D721Med (cell line): ENCODE measurements at places on chromosomes 2 and 18.

- no peak for DNase-seq
These were observed 128.7 kb downstream of the PLA2R1 start for GRCh38 chr2:159933727-159934049.

GRCh38 chr18:70154591-70155194, 50.8 kb downstream of the RTTN start:
- no peak for DNase-seq

GRCh38 chr2:143736904-143737303, 607.7 kb downstream of the ARHGAP15 start:
- no peak for DNase-seq

- no peak for DNase-seq
These were observed 303.3 kb downstream of the NCKAP5 start for GRCh38 chr2:133264989-133265401.

DNA sequence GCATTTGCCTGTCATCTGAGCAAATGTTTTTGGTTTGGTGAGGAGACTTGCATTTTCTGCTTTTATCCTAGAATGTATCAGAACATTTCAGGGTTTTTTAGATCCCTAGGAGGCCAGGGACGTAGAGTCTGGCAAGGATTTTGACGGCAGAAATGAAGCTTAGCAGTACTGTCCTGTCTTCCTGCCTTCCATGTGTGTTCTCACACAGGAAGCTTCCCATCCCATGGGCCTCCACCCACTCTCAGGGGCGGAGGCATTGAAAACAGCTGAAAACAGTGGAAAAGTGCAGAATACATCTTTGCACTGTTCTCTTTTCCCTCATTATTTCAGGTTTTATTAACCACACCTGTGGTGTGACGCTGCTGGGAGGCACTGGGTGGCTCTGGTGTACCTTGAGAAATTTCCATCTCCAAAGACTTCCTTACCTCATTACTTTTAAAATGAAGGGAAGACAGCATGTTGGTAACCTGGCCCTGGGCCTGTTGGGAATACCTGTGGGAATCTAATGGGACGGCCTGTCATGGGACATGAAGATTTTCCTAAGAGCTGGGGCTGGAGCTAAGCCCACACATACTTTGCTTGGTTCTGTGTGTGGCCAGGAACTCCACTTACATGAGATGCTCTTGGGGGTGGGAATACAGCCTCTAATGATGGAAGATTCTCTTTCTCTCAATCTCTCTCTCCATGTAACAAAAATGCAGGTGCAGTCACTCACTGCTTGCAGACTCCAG, 20.5 kb downstream of the PCARE start:
- no peak for DNase-seq

DNA sequence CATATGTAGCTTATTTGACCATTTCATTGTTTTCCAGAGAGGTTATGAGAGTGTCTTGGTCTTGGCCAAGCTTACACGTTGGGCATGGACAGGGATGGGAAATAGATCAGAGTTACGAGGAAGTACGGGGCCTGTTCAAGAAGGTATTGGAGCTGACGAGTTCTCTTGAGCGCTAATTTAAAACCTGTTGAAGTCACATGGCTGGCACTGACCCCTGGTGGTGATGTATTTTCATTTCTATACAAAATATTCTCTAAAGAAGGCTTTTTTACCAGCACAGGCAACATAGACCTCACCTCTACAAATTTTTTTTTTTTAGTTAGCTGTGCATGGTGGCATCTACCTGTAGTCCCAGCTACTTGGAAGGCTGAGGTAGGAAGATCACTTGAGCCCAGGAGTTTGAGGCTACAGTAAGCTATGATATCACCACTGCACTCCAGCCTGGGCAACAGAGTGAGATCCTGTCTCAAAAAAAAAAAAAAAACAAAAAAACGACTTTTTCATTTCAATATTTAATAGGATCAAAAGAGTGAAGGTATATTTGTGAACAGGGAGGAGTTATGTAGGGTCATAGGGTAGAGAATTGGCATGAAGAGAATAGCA, 19.6 kb downstream of the UGP2 start:
- DNase-seq, result no peak

DNA sequence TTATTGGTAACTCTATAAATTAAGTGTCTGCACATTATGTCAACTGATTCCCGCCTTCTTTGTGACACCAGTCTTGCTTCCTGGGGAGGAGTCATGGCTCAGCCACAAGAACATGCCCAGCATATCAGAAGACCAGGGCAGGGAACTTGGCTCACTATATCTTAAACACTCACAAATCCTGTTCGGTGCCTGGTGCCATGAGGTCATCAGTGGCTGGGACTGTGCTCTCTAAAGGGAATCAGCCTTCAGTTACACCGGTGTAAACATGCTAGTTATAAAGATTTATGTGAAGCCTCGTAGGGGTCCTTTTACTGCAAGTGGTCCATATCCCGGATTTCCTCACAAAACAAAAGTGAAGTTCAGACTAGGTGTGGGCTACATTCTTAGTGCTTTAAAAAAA, 73.1 kb upstream of the ZNF521 start:
- DNase-seq, result no peak

DNA sequence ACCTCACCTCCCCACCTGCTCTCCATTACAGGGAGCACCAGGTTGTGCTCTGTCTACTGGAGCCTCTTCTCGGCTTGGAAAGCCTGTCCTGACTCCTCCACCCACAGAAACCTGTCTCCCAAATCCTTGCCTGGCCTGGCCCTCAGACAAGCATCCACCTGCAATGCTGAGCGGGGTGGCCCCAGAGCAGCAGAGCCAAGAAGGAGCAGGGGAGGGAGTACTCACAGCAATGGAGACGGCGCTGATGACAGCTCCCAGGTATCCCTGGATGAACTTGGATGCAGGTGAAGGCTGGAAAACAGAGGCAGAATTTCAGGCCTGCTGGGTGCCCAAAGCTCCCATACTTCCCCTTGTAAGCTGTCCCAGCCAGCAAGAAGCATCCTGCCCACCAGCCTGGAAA, 72.8 kb downstream of the SFXN5 start:
- DNase-seq, result no peak

DNA sequence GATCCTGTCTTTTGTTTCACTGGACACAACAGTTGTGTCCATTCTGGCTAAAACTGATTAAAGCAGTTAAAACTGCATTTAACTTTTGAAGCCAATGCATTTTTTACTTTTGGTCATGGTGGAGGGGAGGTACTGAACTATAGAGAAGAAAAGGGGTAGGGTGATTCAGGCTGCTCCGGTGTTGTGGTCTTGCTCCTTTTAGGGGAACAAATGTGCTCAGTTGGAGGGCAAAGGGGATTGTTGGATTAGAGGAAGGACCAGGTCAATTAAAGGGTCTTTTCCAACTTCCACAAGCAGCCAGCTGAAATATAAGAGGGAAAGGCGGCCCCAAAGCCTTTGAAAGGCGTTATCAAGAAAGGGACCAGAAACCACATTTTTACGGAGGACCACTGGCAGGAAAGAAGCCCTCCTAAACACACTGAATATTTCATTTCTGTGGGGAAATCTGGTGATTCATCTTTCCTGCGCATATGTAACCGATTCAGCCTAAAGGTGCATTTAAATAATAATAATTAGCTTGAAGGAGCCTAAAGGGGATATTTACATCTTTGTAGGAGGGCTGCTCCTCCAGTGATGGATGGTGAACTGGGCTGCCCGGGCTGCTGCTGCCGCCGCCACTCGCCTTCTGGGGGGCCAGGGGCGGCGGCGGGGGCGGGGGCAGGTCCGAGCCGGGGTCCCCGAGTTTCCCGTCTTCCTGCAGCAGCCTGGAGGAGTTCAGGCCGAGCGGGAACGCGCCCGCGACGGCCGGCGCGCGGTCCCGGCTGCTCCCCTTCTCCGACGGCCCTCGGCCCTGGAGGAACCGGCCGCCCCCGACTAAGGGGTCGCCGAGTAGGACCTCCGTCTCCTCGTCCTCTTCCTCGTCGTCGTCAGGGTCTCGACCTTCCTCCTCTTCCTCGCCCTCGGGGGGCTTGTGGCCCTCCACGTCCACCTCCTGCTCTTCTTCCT, 5.2 kb downstream of the SKOR2 start:
- no peak for DNase-seq

- DNase-seq, result no peak
These were observed 764.5 kb downstream of the TRIB2 start for GRCh38 chr2:13481201-13481600.

DNA sequence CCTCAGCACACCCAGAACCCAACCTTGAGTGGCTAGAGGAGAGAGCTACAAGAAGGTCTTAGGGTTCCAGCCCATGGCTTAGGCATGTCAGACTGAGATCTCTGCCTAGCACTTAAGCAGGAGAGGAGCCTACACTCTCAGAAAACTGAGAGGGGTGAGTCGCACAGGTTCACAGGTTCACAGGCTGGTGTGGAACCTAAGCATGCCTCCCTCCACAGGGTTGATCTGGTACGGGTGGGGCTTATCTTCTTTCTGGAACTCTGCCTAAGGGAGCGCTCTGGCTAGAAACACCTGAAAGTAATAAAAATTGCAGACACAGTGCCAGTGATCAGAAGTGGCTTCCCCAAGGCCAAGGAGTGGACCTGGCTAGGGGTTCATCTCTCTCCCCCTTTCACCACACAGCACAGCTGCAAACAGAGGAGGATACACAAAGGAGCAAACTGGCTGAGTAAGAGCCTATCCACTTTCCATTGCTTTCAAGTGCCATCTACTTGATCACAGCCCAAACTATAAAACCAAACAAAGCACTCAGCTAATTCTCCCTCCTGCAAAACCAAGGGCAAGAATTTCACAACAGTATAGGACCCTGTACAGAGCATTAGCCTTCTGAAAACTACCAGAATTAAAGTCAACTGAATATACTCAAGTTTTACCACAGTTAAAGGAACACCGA, 481.9 kb upstream of the SETBP1 start:
- no peak for DNase-seq

DNA sequence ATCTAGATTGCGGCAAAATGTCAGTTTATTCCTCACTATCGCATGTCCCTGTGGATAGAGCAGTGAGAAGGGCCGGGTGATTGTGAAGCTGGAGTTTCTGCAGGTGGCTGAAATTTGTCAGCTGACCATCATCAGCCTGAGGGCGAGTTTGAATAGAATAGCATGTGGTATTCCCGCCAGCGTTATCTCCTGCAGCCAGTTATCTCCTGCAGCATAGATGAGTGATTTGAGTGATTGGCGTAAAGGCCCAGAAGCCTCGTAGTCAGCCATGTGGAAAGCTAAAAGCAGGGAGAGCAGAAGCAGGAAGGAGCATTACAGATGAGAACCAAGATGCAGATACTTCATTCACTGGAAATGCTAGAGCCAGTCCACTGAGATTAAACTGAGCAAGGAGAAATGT, 65.5 kb downstream of the CABLES1 start:
- DNase-seq, result no peak

DNA sequence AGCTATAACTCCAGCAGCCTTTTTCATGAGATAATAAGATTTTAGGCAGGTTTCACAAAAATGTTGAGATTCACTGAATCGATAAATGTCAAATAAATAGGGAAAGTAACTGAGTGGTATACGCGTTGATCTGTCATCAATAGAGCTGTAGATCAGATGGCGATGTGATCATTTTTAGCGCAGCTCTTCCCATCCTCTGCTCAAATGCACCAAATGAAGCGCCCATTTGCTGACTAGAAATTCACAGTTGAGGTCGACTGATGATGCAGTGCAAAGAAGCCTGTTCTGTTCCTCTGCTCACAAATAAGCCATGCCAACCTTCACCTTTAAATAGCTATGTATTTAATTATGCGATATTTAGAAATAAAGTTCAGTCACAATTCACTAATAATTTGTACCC, 693.5 kb downstream of the ARHGAP15 start:
- DNase-seq, result no peak

DNA sequence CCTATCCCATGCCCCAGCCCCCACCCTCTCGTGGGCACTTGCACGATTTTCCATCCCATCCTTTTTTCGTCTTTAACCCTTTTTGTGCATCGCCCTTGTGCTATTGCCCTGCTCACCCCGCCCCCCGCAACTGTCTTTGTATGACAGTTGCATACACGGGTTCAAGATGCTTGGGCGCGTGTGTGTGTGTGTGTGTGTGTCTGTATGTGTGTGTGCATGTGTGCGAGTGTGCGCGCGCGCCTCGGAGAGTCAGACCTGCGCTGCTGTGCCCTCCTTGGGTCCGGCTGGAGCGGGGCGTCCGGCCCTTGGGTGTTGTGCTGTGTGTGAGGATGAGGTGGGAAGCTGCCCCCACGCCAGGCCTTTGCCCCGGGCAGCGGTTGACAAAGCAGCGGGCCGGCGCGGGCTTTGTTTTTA, 230.7 kb downstream of the HAUS1 start:
- DNase-seq, result no peak

DNA sequence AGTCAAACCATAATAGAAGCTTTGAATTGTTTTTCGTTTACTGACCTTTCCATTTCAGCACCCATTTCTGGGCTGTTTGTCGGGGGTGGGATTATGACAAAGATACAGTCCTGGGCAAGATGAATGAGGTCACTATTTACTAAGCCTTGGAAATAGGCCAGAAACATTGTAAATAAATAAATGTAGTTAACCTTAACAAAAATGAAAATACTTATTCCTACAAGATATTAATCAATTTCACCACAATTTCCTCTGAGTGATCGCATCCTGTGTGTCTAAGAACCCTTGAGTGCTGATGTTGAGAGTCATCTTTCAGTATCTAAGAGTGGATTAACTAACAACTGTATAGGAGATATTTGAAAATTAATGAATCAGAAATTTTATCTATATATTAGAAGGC, 14.0 kb downstream of the ITGA4 start:
- DNase-seq, result no peak

DNA sequence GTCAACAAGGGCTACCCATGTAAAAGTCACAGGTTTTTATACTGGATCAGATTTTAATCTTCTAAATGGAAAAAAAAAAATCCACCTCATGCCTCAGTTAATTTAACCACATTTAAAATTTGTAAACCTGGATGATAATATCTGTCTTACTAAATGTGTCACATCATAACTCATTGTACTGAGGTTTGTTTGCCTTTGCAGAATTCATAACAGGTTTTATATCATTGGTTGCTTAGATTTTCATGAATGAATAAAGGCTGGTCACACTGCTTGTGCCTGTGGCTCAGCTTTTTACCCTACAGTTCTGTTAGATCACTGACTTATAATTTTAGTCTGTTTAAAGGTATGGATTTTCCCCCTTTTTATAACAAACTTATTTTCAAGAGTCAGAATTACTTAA, 48.9 kb downstream of the PSMD14 start:
- DNase-seq, result no peak

- DNase-seq, result no peak
These were observed 173.4 kb downstream of the FHOD3 start for GRCh38 chr18:36470896-36471295.

GRCh38 chr18:76689646-76690264, 132.6 kb upstream of the ZNF236 start:
- no peak for DNase-seq

DNA sequence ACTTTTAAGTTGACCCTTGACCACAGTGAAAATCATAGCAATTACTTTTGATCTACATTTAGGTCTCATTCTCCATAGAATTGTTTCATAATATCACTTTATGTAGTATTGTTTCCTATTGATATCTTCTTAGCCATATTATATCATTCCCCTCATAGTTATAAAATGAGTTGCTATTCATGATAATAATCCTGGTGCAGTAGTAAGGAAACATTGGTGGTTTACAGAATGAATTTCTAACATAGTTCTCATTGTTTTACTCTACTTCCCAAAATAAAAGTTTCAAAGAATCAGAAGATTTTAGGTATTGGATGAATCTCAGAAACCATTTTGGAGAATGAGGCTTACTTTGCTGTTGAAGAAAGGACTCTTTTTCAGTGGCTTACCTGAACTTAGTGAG, 246.0 kb downstream of the PARD3B start:
- DNase-seq, result no peak

- no peak for DNase-seq
These were observed 30.5 kb downstream of the PREPL start for GRCh38 chr2:44330801-44331200.
